ENCODE measurements at places on chromosomes 13 and 19.

DNA sequence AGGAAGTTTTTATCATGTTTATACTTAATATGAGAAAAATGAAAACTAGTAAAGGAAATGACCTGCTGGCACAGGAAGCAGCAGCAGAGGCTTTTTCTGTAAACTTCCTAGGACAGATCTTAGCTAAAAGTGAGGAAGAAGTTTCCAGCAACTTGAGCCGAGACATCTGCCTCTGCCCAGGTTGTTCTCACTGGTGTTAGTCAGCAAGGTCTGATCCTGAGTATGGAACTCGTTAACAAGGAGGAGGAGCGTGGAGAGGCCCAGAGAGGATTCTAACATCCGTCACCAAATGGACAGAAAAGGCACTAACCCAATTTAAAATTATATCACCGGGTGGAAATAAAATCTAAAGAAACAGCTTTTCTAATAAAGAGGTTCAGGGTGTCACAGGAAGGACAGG, 43.6 kb downstream of the PHF11 start:
- DNase-seq = no peak

DNA sequence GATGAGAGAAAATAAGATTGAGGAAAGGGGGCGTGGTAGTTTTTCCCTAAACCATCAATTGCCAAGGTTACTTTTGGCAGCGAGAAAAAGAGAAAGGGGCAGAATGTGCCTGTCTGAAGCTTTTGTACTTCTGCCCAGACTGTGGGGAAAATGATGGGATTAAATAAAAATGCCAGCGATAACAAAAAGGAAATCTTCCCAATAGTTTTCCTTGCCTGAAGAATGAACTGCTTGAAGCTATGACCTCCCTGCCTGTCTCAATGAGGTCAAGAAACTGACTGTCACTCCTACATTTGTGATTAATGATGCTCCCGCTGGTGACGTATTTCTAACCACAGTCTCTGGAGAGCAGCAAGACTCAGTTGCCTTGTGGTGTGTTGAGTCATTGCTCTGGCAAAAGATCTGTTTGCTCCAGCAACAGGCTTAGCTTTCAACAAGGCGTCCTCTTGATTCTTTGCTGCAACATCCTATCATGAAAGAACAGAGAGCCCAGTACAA, 1051.5 kb downstream of the DIAPH3 start:
- DNase-seq = no peak

GRCh38 chr13:101846701-101847100, 394.2 kb downstream of the ITGBL1 start:
- no peak for DNase-seq

DNA sequence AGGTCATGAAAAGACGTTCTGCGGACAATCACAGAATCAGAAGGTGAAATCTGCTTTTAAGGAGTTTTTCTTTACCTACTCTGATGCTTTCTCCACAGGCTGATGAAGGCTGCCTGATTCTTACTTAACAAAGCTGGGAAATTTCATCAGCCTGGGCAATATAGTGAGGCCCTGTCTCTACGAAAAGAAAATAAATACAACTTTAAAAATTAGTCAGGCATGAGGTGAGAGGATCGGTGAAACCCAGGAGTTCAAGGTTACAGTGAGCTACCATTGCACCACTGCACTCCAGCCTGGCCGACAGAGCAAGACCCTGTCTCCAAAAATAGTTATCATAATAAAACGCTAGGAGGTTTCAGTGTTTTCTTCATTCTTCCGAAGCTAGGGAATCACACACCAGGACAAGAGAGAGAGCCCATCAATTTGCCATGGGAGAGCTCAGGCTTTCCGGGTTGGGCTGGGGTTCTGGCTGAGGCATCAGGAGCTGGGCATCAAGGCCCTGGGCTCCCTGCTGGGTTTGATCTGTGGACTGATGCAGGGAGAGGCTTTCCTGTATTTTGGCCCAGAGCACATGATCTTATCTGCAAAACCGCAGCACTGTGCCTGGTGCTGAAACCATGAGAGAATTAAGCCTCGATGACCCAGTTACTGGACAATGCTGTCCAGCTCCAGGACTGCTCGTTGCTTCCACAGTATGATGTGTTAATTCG, 25.1 kb upstream of the CEBPG start:
- DNase-seq = no peak

Data from type B pancreatic cell (in vitro differentiated cells).